ENCODE measurements at places on chromosomes 7 and 10.
A peak's percentile ranks its signal among the peaks of the same experiment; 100 is the strongest.

- no peak for DNase-seq
These were observed 151.4 kb downstream of the TMEM168 start for GRCh38 chr7:112638675-112639400.

DNA sequence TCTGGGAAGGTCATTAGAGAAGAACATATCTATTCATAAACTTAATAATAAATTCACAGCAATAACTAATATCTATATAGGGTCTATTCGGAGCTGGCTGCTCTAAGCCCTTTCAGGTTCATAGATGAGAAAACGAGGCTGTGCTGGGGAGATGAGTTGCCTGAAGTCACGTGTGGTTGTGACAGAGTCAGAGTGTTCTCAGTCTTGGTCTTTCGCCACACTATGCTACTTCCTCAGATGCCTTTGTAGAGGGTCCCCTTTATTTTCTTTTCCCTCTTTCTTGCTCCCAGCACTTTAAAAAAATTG, 43.7 kb upstream of the FAM180A start:
- DNase-seq, result no peak

- no peak for DNase-seq
These were observed 17.7 kb upstream of the ZNRF2 start for GRCh38 chr7:30266686-30267085.

DNA sequence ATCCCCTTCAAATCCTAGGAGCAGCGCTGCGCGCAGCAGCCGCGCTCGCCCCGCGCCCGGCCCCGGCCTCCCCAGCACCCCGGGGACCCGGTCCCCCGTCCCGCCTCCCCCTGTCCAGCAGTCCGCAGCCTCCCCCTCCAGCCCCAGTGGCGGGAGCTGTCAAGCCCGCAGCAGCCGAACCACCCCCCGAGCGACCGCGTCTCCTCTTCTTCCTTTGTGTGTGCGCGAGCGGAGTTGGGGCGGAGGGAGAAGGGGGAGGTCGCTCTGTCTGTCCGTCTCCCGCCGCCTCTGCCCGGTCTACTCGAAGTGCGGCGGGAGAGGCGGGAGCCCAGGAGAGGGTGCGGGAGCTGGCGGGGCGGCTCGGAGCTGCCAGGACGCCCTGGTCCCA, 375 bp upstream of the CHN2 start:
- no peak for DNase-seq

- DNase-seq, result no peak
These were observed 51.0 kb downstream of the BAMBI start for GRCh38 chr10:28728366-28728765.

DNA sequence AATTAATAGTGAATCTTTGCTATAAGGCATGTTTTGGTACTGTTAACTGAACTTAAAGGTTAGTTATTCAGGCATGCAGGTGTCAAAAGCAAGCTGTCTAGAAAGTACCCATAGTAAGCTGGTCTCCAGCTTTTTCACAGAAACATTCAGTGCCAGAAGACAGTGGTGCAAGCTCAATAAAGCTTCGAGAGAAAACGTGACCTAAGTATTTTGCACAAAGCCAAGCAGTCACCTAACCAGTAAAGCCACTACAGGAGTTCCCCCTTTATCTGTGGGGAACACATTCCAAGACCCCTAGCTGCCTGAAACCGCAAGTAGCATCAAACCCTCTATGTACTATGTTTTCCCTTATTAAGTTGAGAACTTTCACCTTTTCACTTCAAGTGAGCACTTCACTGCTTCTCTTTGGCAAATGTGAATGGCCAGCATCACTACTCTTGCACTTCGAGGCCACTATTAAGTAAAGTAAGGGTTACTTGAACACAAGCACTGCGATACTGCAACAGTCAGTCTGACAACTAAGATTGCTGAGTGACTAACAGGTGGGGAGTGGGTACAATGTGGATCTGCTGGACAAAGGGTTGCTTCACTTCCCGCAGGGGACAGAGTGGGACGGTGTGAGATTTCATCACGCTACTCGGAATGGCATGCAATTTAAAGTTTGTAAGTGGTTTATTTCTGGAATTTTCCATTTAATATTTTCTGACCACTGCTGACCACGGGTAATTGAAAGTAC, 253.8 kb upstream of the YAE1 start:
- DNase-seq, result no peak

- DNase-seq, result no peak
These were observed 73.0 kb upstream of the AFAP1L2 start for GRCh38 chr10:114477285-114477684.

- DNase-seq, result no peak
These were observed 73.8 kb upstream of the PAPSS2 start for GRCh38 chr10:87585565-87586514.

DNA sequence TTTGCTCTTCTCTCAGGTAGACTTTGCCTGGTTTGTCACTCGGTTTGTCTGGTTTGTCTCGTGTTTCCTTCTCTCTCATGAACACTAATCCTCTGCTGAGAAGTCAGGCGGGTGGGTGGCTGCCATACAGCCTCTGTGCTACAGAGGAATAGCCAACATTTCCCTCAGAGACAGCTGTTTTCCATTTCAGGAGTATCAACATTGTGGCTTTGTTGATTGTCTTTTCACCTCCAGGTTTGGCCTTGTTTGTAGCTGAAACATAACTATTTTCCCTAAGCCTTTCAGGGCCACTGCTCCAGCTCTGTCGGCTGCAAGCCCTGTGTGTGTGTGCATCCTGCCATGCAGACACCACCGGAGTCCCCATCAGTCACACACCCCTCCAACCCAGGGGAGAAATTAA, 122.8 kb downstream of the BAMBI start:
- DNase-seq, result no peak

GRCh38 chr7:141461924-141462323, 89.3 kb upstream of the AGK start:
- no peak for DNase-seq

- no peak for DNase-seq
These were observed 119.2 kb downstream of the PPP1R9A start for GRCh38 chr7:95026421-95027072.

DNA sequence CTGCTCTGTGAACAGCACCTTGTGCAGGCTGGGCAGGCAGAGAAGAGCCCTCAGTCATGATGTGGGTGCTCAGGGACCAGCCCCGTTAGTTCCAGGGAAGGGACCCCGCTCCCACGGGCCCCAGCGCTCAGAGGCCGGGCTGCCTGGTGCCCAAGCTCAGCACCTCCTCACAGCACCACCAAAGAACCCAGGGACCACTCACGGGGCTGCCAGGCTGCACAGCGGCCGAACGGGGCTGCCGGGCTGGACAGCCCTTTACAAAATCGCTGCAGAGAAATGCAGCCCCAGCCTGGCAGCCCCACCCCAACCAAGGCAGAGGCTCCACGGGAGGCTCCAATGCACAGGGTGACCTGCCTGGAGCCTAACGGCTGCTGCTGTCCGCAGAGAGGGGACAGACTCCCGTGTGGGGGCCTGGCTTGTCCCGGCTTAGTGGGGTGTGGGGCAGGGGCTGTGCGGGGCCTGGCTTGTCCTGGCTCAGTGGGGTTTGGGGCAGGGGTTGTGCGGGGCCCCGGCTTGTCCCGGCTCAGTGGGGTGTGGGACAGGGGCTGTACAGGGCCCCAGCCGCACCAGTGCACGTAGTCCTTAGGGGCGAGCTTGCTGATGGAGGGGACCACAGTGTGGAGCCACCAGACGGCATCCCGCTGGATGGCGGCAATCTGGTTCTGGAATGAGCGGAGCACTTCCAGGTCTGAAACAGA, 9.2 kb downstream of the INTS1 start:
- no peak for DNase-seq

DNA sequence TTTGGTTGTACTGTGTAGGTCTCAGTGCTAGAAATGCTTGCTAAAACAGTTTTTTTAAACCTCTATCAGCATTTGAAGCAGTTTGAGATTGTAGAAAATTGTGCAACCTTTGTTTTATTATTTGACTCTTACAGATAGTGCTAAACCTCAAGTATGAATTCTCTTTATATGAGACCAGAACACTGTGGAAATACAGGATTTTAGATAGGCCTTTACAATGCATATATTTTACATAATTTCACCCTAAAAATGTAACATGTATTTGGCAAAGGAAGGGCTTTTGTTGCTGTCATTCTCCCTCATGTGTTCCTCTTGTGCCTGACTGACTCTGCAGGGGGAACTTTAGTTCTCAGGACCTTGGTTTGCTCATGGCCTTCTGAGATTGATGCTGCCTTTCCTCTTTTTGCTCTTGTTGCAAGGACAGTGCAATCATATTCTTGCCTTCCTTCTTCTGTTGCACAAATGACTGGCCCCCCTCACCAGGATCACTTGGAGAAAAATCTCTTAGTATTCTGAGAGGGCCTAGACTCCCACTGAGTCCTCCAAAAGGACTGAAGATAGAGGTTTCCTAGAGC, 188.7 kb downstream of the PPP1R9A start:
- no peak for DNase-seq

DNA sequence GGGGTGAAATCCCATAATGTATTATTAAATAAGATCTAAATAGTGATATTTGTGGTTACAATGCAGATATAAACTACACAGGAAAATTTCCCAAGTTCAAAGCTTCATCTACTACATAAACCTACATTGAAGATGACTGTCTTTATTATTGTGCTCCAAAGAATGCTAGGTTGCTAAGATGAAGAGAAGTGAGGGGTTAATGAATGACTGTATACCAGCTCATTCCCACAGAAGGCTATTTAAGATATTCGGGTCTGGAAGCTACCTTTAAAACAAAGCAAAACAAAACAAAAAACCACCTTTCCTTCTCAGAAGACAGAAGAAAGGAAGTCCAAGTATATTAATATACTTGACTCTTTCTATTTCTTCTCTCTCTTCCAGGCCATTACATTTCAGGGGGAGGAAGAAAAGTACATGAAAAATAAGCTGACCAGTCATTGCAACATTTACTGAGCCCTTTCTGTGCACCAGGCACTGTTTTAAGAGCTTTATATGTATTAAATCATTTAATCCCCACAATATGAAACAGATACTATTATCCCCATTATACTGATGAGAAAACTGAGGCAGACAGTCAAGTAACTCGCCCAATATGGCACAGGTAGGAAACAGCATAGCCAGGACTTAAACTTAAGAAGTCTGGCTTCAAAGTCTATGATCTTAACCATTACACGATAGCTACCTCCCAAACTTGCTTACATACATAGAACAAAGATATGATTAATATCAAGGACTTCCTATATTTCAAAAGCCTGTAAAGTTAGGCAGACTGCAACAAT, 48.1 kb downstream of the TNPO3 start:
- DNase-seq, result no peak

- no peak for DNase-seq
These were observed 233.5 kb upstream of the HDAC9 start for GRCh38 chr7:18262058-18262457.

GRCh38 chr7:91434836-91435235, 170.6 kb downstream of the FZD1 start:
- DNase-seq, result no peak

DNA sequence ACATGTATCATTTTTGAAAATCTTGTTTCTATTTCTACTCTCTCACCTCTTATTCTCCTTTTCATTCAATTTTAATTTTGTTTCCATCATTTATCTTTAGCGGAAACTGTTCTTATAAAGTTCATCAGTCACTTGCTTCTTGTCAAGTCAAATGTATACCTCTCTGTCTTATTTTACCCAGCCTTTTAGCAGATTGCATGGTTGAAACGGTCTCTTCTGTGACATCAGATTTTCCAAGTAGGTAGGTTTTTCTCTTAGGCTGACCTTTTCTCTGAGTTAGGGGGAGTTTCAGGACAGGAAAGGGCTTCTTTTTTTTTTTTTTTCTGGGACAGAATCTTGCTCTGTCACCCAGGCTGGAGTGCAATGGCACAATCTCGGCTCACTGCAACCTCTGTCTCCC, 195.5 kb downstream of the CDK14 start:
- DNase-seq, result no peak

GRCh38 chr7:34991938-34992840, 45.1 kb downstream of the DPY19L1 start:
- DNase-seq, result no peak

- DNase-seq, result no peak
These were observed 19.7 kb downstream of the BNIP3 start for GRCh38 chr10:131961777-131962662.

DNA sequence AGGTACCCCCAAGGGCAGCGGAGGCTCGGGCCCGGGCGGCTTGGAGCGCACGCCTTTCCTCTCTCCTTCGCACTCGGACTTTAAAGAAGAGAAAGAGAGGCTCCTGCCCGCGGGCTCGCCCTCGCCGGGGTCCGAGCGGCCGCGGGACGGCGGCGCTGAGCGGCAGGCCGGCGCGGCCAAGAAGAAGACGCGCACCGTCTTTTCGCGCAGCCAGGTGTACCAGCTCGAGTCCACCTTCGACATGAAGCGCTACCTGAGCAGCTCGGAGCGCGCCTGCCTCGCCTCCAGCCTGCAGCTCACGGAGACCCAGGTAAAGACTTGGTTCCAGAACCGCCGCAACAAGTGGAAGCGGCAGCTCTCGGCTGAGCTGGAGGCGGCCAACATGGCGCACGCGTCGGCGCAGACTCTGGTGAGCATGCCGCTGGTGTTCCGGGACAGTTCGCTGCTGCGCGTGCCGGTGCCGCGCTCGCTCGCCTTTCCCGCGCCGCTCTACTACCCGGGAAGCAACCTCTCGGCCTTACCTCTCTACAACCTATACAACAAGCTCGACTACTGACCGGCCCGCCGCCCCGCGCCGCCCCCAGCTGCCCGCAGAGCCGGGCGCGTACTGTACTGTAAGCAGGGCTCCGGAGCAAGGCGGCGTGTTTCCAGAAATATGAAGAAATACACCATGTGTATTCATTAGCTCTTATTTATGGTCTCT, 1.8 kb downstream of the HMX2 start:
- DNase-seq, result no peak

DNA sequence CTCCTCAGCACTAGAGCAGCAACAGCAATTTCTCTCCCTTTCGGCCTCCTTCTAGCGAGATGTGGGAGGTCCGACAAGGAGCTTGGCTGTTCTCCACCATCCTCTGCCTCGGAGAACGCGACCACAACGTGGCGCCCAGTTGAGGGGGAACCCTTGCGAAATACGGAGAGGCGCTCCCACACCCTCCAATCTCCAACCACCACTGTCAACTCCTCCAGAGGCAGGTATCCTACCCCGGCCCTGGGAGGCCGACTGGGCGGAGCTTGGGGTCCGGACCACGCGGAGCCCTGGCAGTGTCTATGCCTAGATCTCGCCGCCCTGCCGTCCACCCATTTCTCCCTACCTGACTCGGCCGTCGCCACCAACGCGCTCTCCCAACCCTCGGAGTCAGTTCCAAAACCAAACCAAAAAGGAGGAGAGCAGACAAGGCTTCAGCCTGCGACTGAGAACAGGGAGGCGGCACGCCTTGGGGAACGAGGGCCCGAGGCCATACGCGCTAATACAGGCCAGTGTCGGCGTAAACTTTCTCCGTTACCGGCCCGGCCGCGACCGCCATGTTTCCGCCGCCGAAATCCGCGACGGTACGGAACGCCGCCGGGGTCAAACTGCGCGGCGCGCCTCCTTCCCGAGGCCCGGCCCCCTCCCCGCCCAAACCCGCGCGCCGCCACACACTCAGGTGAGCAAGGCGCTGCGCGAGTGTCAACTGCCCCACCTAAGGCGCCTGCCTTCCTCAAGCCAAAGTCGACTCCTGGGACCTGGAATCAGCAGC, at the start of gene TMEM168:
TMEM168 (minus strand) TSS at position 577 of the 769 bp plus-strand sequence. CDS start 5,568 bp downstream, outside the sequence.
- peak; percentile 74 for DNase-seq
